ENCODE measurements at places on chromosomes 2 and 18. TPM values are rescaled to one million over a fixed set of nuclear protein-coding genes. Genes with fewer than 3 reads are reported as not detected.

Gene PDCD1
- not detected for total RNA-seq

Gene PPM1G
- 78.8 TPM for total RNA-seq

Gene SMIM21
- total RNA-seq: not detected

Gene IL1B
- total RNA-seq: 0.22 TPM

Gene RUFY4
- total RNA-seq: not detected

Gene PLB1
- 0.22 TPM for total RNA-seq

- no peak for DNase-seq
Measured at GRCh38 chr2:152581360-152581759, 135.9 kb downstream of the PRPF40A start.

- DNase-seq: no peak
Measured at GRCh38 chr18:9436206-9436929, 38.9 kb upstream of the RALBP1 start.

DNA sequence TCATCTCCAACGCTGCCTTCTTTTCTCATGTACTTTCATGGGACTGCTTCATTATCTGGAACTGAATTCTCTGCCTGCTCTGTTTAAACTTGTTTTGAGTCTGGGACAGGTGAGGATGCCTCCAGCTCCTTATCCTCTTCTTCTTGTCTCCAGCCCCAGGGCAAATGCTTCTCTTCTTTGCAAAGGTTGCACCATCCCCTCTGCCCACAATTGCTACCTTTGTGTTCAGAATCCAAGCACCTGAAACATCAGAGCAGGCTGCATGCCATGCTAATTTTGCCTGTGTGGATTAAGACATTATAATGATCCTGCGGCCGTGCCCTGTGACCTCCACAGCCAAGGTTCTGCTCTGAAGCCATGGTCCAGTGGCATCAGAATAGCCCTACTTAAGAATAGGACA, 309.5 kb downstream of the EPHA4 start:
- DNase-seq: no peak

DNA sequence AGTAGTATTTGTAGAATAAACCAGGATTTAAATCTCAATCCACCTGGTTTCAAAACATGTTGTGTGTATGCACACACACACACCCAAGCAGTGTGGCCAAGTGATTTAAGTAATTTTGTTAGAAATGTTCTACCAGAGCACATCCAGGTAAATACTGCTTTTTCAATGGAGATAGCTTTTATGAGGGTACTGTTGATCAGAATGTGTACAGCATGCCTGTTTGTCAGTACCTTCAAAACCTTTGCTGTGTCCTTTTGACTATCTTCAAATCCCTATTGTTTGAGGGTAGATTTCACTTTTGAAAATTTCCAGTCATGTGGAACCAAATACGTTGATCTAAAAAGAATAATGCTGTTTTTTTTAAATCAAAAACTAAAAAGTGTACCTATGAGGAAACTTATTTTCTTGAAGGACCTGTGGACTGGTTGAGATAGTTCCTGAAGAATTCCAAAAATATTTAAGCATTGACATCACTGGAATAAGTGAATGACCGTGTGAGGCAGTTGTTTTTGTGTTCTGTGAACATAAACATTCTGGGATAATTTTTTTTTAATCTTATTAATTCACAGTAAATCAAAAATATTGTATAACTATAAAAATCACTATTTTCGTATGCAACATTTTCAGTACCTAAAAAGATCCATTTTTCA, 70.9 kb downstream of the PTRHD1 start:
- DNase-seq: no peak

GRCh38 chr2:181372646-181373040, 84.5 kb upstream of the ITGA4 start:
- no peak for DNase-seq

DNA sequence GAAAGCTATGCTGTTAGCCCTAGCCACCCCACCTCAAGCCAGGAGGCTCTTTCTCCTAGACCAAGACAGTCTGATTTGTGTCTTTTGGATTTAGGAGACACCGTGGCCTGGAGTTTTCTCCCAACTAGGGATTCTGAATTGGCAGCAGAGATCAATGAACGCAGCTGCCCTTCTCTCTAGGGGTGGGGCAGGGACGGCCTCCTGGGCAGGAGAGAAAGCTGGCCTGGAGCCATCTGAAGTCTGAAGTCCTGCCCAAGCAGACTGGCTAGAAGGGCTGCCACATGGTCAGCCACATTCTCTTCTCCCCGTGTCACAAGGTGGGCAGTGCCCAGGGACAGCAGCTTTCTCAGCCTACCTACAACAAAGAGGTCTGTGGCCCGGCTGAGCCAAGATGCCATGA, 45.1 kb downstream of the PIEZO2 start:
- DNase-seq: no peak

GRCh38 chr2:8676921-8677645, 4.8 kb upstream of the ID2 start:
- DNase-seq: peak; percentile 12

GRCh38 chr2:190763901-190764514, 115.1 kb downstream of the NAB1 start:
- no peak for DNase-seq

DNA sequence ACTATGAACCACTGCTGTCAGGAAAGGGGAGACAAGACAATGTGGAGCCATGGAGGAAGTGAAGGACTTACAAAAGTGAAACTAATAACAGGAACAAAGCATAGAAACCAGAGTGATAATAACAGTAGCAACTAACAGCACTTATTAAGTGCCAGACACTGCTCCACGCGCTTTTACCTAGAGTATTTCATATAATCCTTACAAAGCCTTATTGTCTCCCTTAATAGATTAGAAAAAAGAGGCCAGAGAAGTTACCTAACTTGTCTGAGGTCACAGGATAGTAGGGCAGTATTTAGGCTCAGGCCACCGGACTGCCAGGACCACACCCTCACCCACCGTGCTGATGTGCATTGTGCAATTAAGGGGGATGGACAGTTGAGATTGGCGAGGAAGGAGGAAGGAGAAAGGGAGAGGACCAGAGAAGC, 98.6 kb upstream of the NFU1 start:
- DNase-seq: peak; percentile 36
